ENCODE measurements at places on chromosomes 1 and 21.

- DNase-seq: no peak
These were observed 31.9 kb downstream of the SERINC2 start for GRCh38 chr1:31444725-31445448.

- peak; percentile 13 for DNase-seq
These were observed 146.0 kb upstream of the KIAA0040 start for GRCh38 chr1:175338387-175339135.

DNA sequence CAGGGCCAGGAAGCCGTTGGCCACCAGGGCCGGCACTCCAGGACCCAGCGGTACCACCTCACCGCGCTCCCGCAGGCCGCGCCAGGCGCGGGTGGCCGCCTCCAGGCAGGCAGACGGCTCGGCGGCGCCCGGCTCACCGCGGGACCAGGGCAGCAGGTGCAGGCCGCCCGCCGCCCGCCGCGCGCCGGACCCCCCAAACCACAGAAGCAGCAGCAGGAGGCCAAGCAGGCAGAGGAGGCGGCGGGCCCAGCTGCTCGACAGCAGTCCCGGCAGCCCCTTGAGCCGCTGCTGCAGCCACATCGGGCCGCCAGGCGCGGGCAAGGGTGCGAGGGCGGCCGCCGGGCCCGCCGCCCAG is 312 bp downstream of the KIAA2013 start:
- no peak for DNase-seq

DNA sequence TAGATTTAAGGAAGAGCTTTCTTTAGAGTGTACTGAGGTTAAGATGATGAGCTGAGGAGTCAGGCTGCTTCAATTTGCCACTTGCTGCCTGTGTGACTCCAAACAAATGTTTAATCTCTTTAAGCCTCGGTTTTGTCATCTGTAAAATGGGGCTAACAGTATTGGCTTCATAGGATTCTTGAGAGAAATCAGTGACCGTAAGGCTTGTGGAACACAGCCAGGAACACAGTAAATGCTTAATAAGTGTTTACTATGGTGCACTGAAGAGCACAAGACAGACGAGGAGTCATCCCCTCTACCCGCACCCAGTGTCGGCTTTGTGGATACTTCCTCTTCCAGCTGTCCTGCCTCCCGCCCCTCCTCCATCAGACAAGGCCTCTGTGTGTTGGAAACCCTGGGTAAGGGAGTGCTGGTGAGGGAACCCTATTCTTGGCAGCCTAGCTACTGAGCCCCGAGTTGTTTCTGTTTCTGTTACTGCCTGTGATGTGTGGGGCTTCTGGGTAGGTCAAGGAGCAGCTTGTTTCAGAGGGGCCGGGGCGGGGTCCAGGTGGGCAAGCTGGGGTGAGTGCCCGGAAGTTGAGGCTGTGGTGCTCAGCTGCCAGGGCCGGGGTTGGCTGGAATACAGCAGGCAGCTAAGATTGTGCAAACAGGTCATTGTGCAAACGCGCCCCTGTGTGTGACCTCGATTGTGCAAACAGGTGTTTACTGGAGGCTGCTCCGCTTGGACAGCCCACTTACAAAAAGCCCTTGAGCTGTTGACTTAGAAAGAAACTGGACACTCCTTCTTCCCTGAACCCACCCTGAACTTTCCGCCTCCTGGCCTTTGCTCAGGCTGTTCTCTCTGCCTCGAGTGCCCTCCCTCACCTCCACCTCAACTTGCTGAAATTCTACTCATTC is 4.0 kb upstream of the CSF3R start:
- no peak for DNase-seq

DNA sequence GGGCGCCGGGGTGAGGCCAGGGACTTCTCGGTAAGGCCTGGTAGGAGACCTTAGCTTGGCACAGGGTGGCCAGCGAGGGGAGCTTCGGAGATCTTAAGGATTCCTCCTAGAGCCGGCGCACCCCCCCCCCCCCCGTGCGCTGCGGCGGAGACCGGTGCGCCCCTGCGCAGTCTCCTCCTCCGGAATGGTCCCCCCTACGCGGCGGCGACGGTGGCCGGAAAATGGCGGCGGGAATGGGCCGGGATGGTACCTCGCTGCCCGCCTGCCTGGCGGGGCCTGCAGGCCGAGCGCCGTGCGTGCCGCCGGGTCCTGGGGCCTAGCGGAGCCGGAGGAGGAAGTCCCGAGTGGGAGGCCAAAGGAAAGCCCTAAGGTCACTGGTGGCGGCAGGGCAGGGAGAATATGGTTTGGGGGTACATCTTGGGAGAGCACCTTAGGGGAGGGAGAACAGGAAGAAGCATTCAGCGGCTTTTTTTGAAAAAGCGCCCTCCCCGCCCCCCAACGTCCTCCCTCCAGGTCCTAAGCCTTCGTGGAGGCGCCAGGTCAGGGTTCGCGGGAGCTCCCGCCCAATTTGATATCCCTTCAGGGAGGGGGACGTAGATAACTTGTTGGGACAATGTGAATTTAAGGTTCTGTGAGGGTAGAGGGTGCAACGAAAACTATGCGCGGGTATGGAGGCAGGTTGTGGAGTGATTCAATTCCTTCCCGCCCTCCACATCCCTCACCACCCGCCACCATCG is 429 bp downstream of the SRRM1 start:
- DNase-seq: peak; percentile 17

DNA sequence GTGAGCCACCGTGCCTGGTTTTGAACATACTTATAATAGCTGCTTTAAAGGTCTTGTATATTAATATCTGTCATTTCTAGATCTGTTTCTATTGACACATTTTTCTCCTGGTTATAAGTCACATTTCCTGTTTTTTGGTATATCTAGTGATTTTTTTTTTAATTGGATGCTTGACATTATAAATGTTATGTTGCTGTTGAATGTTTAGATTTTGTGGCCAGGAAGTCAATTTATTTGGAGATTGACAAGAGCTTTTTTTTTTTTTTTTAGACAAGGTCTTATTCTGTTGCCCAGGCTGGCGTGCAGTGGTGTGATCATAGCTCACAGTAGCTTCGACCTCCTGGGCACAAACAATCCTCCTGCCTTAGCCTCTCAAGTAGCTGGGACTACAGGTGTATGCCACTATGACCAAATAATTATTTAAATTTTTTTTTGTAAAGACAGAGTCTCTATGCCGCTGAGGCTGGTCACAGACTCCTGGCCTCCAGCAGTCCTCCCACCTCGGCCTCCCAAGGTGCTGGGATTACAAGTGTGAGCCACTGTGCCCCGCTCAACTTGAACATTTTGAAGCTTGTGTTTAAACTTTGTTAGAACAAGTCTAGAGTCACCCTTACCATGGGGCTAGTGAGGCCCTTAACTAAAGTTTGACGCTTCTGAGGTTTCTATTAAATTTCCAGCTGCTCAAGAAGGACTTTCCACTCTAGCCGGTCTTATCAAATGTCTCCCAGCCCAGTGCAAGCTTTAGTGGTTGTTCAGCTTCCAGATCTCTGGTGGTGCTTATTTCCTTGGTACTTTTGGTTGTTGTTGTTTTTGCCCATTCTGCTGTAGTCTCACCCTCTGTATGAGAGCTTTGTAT is 8.6 kb upstream of the CHI3L2 start:
- DNase-seq: no peak

GRCh38 chr21:43345746-43346409 is 81.1 kb downstream of the SIK1 start:
- peak; percentile 78 for DNase-seq

GRCh38 chr1:170593173-170594011 is 61.4 kb downstream of the GORAB start:
- no peak for DNase-seq

- no peak for DNase-seq
These were observed 712.1 kb downstream of the LTN1 start for GRCh38 chr21:28280611-28281010.

GRCh38 chr1:204223129-204223860 is 9.5 kb upstream of the GOLT1A start:
- DNase-seq: no peak

- no peak for DNase-seq
These were observed 656 bp downstream of the KNCN start for GRCh38 chr1:46550751-46551231.

- DNase-seq: no peak
These were observed 777 bp upstream of the TRIM67 start for GRCh38 chr1:231160895-231161666.

- no peak for DNase-seq
These were observed 3.3 kb downstream of the CAPN2 start for GRCh38 chr1:223715604-223716172.

DNA sequence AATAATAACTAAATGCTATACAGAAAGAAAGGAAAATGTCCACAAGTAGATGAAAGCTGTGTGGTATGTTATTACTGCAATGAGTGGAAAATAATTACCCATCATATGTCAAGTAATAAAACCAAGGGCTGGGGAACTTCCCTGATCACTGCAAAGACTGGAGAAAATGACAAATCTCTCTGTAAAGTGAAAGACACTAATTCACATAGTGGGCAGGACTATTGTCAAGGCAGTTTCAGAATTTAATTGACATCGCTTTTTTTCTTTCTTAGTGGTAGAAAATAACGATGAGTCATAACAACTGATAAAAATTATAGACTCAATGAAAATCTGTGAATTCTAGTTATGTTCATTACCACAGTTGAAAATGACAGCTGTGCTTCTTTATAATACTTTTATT is 153.7 kb upstream of the ST6GALNAC5 start:
- DNase-seq: no peak

DNA sequence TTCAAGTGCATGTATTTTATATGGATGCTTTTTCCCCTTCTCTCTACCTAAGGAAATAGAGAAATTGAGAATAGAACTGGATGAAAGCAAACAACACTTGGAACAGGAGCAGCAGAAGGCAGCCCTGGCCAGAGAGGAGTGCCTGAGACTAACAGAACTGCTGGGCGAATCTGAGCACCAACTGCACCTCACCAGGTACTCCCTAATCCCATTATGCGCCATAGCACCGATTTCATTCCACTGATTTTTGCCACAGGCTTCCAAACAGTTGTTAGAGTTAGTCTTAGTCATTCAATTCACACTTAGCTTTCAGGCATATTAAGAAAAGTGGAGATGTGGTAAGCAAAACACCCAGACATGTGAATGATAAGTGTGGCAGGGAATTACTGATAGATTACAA is 122.8 kb downstream of the SDCCAG8 start:
- DNase-seq: no peak

- no peak for DNase-seq
These were observed 3.4 kb downstream of the EPB41 start for GRCh38 chr1:28917757-28918118.

- DNase-seq: no peak
These were observed 95.7 kb downstream of the FASLG start for GRCh38 chr1:172754609-172755008.

DNA sequence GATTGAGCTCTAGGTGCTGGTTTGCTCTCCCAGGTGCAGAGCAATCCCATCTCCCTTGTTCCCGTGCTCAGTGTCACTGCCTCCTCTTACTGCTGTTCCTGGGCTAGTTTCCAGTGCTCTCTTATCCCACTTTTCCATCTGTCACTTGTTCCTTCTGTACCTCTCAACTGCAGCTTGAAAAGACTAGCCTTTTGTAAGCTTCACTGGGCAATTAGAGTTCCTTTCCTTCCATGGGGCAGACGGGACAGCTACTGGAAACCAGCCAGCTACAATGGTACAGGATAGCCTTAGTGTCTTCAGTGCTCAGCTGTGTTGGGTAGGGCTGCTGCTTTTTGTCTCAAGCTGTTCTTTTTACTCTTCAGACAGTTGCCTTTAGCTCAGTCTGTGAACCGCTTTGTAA is 31.6 kb downstream of the AGT start:
- DNase-seq: no peak

DNA sequence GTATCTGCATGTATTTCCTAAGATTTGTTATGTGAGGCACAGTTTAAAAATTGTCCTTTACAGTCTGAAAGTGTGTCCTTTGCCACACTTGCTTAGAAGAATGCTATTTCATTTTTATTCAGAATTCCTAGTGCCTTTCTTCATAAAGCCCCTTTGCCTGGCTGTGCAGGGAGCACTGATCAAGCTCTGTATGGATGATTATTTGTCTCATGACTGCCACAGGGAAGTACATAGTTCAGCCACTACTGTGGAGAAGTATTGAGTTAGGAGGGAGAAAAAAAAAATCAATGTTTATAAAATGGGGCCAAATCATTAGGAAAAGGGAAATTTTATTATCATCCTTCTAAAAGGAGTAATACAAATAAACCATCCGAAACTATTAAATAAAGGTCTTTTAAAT is 51.4 kb downstream of the LHX4 start:
- no peak for DNase-seq

- no peak for DNase-seq
These were observed 2.5 kb downstream of the EIF4G3 start for GRCh38 chr1:21174230-21174629.
